ENCODE measurements at places on chromosomes 2 and 18. TPM values are rescaled to one million over a fixed set of nuclear protein-coding genes. Genes with fewer than 3 reads are reported as not detected.

AQP12A gene
- not detected for total RNA-seq

COL4A4 gene
- 24.0 TPM for total RNA-seq

SUPT7L gene
- total RNA-seq: 33.3 TPM

GALNT3 gene
- 1.2 TPM for total RNA-seq

GPR75 gene
- 1.2 TPM for total RNA-seq

TTC21B gene
- total RNA-seq: 34.7 TPM

ITGB1BP1 gene
- 29.9 TPM for total RNA-seq

MYO1B gene
- total RNA-seq: 418 TPM

DAW1 gene
- 31.6 TPM for total RNA-seq

CTIF gene
- 26.8 TPM for total RNA-seq

OTOF gene
- total RNA-seq: 0.19 TPM

MARCHF4 gene
- total RNA-seq: 3.3 TPM

GAREM2 gene
- 1.4 TPM for total RNA-seq

RBM44 gene
- 0.19 TPM for total RNA-seq

FLACC1 gene
- 0.38 TPM for total RNA-seq

ZNF396 gene
- 2.0 TPM for total RNA-seq

PMAIP1 gene
- total RNA-seq: 2.5 TPM

GALNT5 gene
- 87.6 TPM for total RNA-seq

ARHGAP28 gene
- total RNA-seq: 0.77 TPM

NEURL3 gene
- total RNA-seq: not detected

ZNF892 gene
- 4.0 TPM for total RNA-seq

PPP1R1C gene
- 0.77 TPM for total RNA-seq

MC5R gene
- under 0.01 TPM for total RNA-seq

PARD3B gene
- 9.9 TPM for total RNA-seq

MDH1B gene
- total RNA-seq: 0.56 TPM

TTN gene
- total RNA-seq: 0.85 TPM

LINC00305 gene
- not detected for total RNA-seq

SKOR2 gene
- total RNA-seq: not detected

GAD1 gene
- total RNA-seq: under 0.01 TPM

FBXO36 gene
- total RNA-seq: 1.5 TPM

SEH1L gene
- 62.9 TPM for total RNA-seq

CCDC102B gene
- total RNA-seq: 46.2 TPM

VRK2 gene
- 21.4 TPM for total RNA-seq

Data from regular cardiac myocyte (primary cell).